Activated CD4-positive, alpha-beta T cell treated with anti-CD3 and anti-CD28 coated beads, Interleukin-2, amount 10 ng/mL, durations not matched to agents 7 days and 5 days (primary cell): ENCODE measurements at places on chromosomes 4 and X. TPM values are rescaled to one million over a fixed set of nuclear protein-coding genes. Genes with fewer than 3 reads are reported as not detected.

GRCh38 chr4:36394352-36394903, 113.0 kb downstream of the DTHD1 start:
- DNase-seq = peak; percentile 73

- no peak for DNase-seq
Measured at GRCh38 chr4:108350332-108350731, 181.6 kb upstream of the LEF1 start.

- no peak for DNase-seq
Measured at GRCh38 chr4:1471443-1472147, 65.4 kb upstream of the NKX1-1 start.

The SLC9B2 gene
- 17.9 TPM for total RNA-seq

The NRK gene
- not detected for total RNA-seq

- no peak for DNase-seq
Measured at GRCh38 chrX:10482261-10482660, 138.1 kb downstream of the MID1 start.

DNA sequence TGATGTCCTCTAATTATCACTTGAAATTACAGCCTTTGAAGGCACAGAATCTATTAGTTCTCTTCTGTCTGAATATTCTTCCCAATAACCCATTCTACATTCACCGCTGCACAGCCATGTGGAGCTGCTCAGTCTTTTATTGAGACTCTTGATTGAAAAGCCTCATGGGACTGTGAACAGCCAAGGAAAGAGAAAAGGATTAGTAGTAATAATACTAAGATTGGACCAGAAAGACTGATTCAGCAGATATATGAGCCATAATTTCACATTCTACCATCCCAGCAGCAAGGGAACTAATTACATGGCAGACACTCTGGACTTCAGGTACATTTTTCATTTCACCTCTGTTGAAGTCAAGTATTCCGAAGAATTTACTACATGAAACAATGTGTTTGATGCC, 2471.7 kb downstream of the ARAP2 start:
- DNase-seq = no peak

DNA sequence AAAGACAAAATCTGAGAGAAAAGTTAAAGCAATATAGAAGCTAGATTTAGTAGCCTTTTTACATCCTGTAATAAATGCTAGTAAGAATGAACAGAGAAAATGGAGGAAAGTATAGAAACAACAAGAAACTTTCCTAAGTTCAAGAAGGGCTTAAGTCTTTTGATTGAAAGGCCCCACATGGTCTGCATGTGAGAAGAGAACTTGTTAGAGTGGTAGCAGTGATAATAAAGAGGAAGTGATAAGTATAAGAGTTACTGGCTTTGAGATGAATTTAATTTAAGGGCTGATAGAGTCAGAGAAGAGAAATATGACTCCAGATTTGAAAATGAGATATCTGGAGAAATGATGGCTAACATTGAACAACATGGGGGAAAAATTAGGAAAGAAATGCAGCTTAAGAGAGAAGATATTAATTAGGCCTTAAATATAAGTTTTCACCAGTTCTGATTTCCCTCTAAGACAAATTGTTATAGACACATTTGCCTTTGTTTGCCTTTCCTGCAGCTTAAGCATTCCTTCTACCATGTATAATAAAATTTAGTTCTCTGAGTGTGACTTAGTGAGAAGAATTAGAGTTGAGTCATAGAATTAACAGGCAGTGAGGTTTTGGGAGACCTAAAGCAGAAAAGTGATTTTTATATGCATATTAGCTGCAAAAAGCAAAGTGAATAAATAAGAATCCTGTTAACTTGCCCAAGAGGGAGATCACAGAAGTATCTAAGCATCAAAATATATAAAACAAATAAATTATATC, 18.4 kb downstream of the ZFX start:
- DNase-seq = no peak

- no peak for DNase-seq
Measured at GRCh38 chr4:1624519-1624910, 59.6 kb downstream of the FAM53A start.

DNA sequence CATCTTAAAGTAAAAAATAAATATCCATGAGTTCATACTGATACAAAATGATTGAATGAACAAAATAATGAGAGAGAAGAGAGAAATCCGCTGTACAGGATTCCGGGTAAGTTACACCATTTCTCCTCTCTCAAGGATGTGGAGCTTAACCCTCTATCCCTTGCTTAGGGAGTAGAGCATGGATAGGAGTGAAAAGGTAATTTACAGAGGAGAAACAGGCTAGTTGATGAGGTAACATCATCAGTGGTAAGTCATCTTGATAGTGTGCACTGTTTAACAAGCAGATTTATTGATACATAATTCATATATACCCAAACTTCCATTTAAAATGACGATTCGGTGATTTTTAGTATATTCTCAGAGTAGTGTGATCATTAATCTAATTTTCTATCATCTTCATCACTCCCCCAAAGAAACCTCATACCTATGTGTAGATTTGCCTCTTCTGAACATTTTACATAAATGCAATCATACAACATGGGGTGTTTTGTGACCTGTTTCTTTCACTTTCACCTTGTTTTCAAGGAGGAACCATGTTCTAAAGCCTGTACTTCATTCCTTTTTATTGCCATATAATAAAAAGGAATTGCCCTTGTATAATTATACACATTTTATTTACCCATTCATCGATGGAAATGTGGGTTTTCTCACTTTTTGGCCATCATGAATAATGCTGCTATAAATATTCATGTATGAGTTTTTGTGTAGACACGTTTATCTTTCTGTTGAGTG, 34.8 kb downstream of the F11 start:
- DNase-seq = no peak

The ITM2A gene
- 148 TPM for total RNA-seq

GRCh38 chrX:49915361-49916222, 6.8 kb upstream of the CLCN5 start:
- DNase-seq = peak; percentile 66

The AVPR2 gene
- total RNA-seq = not detected

The ACE2 gene
- not detected for total RNA-seq

- no peak for DNase-seq
Measured at GRCh38 chrX:132877954-132878536, 80.4 kb downstream of the HS6ST2 start.

The MBNL3 gene
- total RNA-seq = 50.4 TPM

GRCh38 chrX:41320393-41320792, 13.6 kb upstream of the DDX3X start:
- no peak for DNase-seq

DNA sequence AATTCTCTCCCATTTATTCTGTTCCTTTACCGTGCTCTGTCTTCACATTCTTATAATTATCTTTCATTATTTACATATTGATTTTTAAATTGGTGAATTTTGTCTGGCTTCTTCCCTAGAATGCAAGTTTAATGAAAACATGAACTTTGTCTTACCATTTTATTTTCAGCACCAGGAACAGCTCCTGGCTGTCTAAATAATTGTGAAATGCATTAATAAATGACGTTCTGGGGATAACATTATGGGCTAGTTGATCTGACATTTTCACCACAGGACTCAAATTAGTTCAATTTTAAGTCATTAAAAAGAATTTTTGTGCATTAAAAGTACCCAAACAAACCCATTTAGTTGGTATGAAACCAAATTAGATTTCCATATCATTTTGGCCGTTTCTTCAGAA, 97.5 kb downstream of the KCTD8 start:
- no peak for DNase-seq

The RNF113A gene
- 28.8 TPM for total RNA-seq
